Stimulated activated naive CD8-positive, alpha-beta T cell treated with anti-CD3 and anti-CD28 coated beads, Interleukin-15, amount 100 ng/mL, for 72 hours (primary cell): ENCODE measurements at places on chromosomes 6 and 20.
A peak's percentile ranks its signal among the peaks of the same experiment; 100 is the strongest.

DNA sequence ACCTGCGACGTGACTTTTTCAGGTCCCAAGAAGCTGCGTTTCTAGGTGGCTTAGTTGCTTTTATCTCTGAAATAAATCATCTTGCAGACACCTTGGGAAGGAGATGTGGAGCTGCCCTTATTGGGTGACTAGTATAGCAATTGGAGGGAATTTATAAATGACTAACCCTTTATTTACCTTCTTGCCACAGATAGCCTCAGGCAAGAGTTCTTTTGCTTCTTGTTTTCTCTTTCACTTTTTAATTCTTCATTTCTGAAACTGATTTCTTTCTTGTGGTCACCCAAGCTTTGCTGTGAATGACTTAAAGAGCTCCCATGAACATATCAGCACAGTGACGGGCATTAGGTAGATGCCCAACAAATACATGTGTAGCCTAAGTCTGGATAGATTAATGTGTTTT, 3.0 kb downstream of the ADGRF4 start:
- no peak for DNase-seq

GRCh38 chr20:25247518-25247955, 348 bp upstream of the PYGB start:
- DNase-seq = no peak

DNA sequence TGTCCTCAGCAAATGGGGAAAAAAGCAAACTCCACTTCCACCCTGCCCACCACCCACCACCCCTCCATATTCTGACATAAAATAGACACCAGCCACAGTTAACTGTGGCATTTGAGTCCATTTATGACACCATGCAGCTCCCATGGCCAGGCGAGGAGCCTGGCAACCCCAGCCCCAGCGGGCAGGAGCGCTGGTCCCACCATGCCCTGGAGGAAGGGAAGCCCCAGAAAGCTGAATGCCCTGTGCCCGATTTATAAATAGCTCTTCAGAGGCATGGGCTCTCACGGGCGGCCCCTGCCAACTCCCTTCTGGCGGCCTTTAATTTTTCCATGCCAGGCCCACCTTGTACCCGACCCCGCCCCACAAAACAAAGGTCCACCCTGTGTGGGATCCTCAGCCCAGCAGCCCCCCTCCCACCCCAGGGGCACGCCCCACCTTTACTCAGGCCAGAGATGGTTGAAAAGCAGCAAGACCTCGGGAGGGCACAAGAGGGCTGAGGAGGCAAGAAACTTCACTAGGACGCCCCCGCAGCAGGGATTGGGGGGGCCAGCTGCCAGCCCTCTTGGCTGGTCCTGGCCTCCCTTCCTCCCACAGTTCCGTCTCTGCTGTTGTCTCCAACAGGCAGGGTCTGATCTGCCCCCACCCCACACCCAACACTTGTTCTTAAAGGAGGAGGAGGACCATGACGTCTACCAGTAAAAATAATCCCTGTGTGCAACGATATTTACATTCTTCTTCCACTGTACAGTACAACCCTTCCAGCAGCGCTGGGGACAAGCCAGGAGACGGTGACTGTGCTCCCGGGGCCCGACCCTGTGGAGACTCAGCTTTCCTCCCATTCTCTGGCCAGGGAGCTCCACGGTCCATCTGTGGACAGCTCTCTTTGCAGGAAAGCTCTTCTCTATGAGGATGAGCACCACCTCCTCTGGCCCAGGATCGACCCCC, 115.6 kb upstream of the CDYL start:
- DNase-seq = no peak

DNA sequence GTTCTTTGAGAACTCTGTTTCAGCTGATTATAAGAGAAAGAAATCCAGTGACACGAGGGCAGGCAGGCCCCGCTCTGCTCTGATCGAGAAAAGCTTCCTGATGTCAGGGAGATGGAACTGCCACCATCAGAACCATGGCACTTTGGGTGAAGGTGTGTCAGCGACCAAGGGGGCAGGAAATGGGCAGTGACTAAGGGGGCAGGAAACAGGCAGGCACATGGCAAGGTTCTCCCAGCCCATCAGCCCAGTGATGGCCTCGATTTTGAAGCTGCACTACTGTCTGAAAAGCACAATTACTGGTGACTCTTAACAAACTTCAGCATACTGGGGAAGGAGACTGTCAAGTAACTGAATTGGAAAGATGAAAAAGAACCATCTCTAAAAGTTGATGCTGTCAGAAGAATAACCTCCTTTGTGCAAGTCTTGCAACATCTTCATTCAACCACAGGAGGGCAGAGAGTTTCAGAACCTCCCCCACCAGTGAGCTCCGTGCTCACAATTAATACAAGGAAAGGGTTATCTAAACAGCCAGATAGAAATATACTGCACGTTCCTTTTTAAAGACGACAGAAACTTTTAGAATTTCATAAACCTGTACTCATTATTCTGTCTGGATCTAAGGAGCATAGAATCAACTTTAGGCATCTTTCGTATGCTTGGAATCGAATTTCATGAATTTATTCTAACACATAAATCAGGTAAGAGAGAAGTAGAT, 39.1 kb downstream of the TMX4 start:
- DNase-seq = peak; percentile 9

DNA sequence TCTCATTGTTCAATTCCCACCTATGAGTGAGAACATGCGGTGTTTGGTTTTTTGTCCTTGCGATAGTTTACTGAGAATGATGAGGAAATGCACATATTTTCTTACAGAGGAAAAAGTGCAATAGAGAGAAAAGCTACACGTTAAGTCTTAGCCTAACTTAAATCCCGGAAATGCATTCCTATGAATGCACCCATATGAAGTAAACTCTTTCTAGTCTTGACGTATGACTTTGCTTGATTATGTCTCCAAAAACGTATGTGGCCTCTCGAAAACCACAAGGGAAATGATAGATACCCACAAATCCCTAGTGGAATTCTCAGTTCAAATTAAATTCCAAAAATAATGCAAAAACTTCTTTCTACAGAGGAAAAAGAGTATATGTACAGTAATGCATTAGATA, 90.7 kb upstream of the SASH1 start:
- no peak for DNase-seq

DNA sequence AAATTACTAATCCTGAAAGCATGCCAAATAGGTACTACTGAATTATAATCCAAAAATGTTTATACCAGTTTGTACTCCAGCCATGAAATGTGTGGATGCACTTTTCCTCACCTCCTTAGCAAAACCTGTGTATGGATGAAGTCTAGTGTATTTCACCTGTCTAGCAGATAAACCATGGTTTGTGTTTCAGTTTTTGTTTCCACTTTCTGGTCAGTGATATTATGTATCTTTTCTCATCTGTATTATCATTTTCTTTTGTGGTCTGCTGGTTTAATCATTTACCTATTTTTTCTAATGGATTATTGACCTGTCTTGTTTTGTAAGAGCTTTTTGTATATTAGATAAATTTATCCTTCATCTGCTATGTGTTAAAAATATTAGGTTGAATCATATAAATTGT, 41.0 kb upstream of the TMEM217 start:
- no peak for DNase-seq

DNA sequence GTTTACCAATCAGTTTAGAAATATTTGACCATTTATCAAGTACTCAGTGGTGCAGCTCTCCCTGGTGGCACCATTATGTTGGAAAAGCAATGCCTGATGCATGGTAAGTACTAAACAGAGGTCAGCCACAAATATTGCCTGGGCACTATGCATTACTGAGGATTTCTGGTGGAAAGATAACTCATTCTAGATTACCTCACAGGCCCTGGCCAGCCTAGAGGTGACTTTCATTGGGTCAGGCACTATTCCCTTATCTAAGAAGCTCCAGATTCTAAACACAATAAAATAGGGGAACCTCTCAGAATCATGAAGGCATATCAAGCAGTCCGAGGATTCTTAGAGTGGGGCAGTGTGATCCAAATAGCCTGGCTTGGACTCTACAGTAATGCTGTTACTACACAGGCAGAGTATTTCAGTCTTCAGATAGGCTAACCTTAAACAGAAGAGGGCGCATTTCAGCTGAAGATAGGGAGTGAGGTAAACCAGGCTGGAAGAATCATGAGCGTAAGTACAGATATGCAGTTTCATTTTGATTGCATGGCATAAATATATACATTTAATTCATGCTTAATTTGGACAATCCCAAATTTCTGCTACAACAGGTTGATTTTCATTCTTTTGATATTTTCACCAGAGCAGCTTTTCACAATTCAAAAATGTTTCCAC, 12.1 kb downstream of the LGSN start:
- DNase-seq = no peak
